HAP-1 (cell line): ENCODE measurements at places on chromosomes 16 and 17.

GRCh38 chr16:11024333-11025053 lies 80.1 kb downstream of the CLEC16A start:
- DNase-seq, result no peak

GRCh38 chr17:57317079-57317478 lies 60.8 kb downstream of the MSI2 start:
- no peak for DNase-seq

GRCh38 chr17:10018461-10018891 lies 113.4 kb upstream of the RCVRN start:
- DNase-seq, result no peak

- peak; percentile 62 for DNase-seq
These were observed 19.6 kb upstream of the CEP20 start for GRCh38 chr16:15907863-15908478.

- DNase-seq, result no peak
These were observed 540.3 kb downstream of the WWOX start for GRCh38 chr16:78639775-78640174.

- no peak for DNase-seq
These were observed 32.8 kb upstream of the ABCA8 start for GRCh38 chr17:68987966-68988365.

DNA sequence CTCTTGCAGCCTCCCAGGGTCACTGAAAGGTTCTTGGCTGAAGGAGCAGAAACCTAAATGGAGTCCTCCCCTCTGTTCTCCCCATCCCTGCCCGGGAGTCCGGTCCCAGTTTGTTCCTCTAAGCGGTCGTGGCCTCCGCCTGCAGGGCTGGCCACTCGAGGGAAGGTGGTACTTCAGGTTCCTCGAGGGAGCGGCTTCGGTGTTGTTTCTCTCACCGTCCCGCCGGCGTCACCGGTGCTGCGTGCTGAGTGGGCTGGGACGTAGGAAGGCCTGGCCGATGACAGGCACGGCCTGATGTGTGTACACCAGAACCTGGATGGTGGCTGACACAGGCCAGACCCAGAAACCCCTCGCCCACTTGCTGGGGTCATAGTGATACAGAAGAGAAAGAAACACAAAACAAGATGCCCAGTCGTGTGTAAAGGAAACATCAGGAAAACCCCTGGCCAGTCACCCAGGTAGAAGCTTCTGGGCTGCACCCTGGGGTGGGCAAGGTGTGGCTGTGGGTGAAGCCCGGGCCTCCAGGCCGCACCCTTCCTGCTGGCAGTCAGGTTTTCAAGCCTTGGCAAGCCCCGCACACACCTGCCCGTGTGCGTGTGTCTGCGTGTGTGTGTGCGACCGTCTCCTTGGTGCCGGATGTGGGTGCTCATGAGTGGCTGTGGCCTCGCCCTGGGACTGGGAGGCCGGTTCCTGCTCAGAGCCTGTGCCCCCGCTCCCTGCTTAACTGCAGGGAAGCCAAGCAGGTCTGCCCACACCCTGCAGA lies 52.0 kb downstream of the BAIAP2 start:
- DNase-seq, result no peak

DNA sequence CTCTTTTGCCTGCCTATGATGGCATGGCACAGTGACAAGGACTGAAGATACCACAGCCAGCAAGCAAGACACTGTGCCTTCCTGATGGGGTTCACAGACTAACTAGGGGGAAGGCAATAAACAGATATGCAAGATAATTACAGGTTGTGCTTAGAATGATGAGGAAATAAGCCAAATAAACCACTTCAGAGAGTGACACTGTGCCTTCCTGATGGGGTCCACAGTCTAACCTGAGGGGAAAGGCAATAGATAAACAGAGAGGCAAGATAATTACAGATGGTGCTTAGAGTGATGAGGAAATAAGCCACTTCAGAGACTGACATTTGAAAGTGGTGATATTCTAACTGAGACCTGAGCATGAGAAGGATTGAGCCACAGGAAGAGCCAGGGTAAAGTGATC lies 84.2 kb downstream of the HS3ST2 start:
- no peak for DNase-seq

DNA sequence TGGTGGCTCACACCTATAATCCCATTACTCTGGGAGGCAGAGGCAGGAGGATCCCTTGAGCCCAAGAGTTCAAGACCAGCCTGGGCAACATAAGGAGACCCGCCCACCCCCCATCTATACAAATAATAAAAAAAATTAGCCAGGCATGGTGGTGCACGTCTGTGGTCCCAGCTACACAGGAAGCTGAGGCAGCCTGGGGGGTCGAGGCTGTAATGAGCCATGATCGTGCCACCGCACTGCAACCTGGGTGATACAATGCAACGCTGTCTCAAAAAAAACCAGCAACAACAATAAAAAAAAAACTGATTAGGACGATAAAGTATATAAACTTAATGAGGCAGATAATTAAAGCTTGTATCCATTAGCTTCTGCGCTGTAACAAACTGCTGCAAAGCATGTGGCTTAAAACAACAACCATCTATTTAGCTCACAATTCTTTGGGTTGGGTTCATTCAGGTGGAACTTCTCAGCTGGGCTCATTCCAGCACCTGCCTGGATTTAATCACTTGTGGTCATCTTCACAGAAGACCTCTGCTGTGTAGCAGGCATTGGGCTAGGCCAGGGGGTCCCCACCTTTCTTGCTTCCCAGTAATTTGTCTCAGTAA lies 45.8 kb downstream of the LCMT1 start:
- no peak for DNase-seq

DNA sequence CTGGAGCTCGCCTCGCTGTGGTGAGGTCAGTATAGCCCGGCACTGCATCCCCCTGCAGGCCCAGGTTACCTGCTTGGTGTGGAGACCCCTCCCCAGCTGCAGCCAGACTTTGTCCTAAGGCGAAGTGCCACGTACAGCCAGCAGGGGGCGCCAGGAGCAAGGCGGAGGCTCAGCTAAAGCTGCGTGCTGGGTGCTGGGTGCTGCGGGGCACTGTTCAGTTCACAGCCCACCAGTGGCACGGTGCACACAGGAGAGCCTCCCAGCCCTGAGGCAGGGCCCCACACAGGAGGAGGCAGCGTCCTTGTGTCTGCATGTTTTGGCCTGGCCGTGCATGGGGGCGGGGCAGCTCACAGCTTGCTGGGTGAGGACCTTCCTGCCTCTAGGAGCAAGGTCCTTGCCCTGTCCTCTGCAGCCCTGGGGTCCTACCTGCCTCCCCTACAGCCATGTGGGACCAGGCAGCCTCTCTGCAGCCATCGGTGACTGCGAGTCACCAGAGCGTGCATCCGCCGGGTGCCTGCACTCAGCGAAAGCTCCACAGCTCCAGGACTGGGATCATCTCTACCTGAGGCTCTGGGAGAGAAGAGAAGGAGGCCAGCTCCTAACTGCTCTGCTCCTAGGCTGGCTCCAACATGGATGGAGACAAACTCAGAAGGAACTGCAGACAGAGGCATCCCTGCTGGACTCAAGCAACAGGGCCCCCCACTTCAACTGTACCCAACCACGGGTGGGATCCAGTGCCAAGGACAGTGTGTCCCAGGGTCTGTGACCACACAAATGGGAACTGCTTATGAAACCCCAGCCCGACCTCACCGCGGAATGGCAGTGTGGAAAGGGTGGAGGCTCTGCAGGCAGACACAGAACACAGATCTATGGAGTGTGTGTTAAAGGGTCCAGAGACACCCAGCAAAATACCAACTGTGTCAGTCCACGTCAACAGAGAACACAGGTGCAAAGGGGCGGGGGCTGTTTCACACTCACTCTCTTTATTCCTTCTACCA lies 19.0 kb downstream of the SLC7A5 start:
- no peak for DNase-seq

DNA sequence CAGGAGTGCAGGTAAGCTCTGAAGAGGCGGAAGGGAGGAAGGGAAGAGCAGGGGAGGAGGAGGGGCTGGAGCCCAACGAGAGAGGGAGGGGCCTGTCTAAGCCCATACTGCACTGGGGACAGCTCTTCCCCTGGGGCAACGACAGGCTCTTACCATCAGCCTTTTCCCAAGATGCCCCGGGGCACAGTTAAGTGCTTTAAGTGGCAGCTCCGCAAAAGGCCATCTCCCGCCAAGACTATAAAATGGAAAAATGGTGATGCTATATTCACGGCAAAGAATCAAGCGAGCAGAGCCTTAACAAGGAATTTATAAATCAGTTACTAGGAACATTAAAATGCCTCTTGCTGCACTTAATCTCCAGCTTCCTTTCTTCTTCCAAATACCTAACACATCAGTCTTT lies 110.2 kb upstream of the NLRP1 start:
- DNase-seq, result peak; percentile 45

DNA sequence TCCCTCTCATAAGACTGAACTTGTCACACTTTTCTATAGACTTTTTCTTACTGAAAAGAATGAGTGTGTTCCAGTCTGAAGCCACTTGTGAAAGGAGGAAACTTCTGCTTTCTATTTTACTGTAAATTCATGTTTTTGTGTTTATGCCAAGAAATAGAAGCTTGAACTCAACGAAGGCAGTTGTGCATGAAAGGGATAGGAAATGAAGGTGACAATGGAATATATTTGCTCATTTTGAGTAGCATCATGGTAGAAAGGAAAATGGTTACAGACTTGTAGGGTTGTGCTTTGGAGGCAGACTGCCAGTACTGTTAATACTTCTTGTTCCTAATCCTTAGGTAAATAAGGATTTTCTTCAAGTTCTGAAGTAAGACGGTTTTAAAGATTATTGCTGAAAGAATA lies 8.1 kb downstream of the CLTC start:
- DNase-seq, result no peak

- DNase-seq, result no peak
These were observed 9.9 kb downstream of the C16orf46 start for GRCh38 chr16:81067166-81067565.

- no peak for DNase-seq
These were observed 3.4 kb downstream of the ANKRD40CL start for GRCh38 chr17:50763716-50764475.

DNA sequence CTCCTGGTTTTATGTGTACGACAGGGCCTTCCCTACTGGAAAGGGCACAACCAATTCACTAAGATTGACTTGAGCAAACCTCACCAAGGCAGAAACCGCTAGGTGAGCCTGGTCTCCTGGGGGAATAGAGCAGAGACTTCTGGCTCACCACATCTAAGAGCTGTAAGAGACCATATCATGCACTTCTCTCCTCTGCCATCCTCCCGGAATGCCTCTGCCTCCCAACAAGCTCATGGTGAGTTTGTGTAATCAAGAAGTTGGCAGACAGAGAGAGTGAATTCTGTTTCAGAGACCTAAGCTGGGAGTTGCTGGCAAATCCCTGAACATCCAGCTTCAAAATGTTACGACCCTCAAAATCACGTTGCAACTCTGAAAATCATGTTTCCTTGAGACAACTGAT lies 154.8 kb downstream of the SLC39A11 start:
- DNase-seq, result no peak

DNA sequence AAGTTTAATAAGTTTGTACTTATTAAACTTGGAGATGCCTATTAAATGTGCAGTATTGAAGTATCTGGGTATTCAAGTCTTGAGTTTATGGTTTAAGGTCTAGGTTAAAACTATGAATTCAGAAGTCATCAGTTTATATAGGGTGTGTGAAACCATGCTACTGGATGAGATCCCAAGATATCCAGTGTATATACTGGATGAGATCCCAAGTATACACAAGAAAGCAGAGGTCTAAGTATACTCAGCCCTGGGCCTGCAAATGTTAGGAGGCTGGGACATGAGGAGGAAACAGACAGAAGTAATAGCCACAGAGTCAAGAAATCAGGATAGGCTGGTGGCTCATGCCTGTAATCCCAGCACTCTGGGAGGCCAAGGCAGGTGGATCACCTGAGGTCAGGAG lies 194.4 kb upstream of the AXIN2 start:
- DNase-seq, result no peak

- DNase-seq, result no peak
These were observed 9.5 kb downstream of the ACSF3 start for GRCh38 chr16:89103156-89103555.

DNA sequence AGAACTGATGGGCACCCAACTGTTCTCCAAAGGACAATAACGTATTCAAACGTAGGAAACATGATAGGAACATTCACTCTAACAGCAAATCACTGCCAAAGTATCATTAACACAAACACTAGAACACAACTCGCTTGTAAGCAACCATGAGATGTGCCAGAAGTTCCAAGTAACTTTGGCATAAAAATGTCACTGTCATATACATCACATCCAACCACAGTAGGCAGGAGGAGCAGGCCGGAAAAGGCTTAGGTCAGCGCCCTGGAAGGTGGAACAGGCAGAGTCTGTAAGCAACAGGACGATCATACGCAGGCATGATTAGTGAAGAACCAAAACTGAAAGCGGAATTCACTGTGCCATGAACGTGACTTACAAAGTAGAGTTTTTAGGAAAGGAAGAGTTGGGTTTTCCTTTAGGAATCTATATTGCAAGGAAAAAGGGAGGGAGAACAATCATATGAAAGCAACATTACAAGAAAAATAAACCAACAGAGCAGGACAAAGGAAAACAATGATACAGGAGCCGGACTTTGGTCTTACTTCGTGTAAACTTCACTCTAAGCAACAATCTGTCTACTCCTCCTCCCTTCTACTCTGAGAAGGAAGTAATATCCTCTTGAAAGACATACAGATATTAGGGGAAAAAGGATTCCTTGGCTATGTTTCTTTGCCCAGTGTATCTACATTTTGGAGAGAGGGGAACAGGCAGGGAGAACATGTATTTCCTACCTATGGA lies 52.3 kb downstream of the YWHAE start:
- no peak for DNase-seq

DNA sequence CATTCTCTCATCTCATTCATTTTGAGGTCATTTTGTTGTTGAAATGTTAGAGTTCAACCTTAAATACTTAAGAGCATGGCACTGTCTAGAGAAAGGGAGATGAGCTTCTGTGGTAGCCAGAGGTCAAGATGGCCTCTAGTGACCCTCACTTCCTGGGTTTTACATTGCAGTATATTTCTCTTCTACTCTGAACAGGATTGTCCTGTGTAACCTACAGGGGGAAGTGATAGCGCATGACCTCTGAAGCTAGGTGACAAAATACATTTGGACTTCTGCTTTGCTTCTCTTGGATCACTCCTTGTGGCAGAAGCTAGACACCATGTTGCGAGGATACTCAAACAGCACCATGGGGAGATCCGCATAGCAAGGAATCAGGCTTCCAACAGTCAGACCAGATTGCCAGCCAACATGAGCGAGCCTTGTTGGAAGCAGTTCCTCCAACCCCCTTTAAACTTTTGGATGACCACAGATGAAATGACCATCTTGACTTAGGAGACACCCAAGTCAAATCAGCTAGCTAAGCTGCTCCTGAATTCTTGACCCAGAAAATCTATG lies 748.4 kb downstream of the MAF start:
- no peak for DNase-seq

DNA sequence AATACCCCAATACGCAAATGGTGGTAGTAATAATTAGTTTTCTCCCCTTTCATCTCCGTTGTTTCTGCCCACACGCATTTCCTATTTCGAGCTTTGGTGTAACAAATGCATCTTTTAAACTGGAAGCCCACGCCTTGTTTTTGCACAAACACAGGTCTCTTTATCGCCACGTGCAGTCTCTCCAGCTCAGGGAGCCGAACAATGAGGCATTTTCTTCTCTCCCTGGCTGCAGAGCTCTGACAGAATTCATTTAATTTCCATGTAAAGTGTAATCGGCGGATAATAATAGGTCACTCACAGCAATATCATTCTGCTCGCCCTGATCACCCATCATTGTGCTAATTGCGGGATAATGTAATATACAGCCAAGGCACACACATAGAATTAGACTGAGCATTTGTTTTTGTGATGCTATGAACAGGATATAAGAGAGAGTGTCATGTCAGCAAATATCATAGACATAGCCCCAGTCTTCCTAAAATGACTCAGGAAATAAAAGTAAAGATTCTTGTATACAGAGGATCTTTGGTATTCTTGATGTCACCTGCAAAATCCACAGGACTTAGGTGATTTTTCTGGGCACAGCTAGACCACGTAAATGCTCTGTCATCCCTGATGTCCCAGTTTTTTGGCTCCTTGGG lies 452.6 kb upstream of the CDH11 start:
- no peak for DNase-seq
